ENCODE measurements at places on chromosomes 11 and 22.

DNA sequence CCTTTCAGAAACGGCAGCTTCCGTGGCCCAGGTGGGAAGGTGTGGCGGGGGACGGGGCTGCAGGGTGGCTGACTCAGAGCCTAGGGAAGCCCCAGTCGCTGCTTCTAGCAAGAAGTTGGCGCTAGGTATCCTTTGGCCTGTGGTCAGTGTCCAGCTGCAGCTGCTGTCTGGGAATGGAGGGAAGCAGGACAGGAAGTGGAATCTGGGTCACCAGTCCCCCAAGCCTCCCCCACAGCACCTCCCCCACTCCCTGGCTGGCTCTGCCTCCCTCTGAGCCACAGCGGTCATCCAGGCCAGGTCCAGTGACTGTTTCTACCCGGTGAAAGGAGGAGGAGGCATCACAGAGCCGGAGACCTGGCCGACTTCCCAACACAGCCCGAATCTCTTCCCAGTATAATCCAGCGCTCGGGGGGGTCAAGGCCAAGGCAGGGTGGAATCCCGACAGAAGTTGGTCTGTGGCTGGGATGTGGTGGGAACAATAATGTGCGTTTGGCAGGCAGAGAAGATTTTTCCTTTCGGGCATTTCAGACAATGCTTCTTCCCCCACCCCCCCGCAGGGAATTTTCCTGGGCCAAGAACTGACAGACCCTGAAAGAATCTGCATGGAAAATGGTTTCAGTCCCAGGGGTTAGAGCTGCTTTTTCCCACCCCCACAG lies 45.1 kb downstream of the C11orf96 start:
- no peak for DNase-seq

DNA sequence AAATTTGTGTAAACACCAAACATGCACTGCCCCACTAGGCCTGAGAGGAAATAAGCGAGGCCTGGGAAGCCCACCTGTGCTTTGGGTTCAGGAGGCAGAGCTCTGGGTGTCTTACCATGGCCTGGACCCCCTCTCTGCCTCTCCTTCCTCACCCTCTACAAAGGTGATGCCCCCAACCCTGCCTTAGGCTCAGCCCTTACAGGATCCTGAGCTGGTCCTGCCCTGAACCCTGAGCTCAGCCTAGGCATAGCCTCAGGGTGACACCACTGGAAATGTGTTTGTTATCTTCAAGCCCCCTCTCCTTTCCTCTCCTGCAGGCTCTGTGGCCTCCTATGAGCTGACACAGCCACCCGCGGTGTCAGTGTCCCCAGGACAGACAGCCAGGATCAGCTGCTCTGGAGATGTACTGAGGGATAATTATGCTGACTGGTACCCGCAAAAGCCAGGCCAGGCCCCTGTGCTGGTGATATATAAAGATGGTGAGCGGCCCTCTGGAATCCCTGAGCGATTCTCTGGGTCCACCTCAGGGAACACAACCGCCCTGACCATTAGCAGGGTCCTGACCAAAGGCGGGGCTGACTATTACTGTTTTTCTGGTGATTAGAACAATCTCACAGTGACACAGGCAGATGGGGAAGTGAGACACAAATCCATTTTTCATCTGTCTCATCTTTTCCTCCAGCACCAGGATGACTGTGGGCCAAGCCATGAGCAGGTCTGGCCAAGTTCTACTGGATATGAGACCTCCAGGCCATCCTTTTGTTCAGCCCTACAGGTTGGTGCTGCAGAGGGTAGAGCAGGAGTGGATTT lies 117.8 kb downstream of the GGTLC2 start:
- DNase-seq = peak; percentile 5

GRCh38 chr11:123060277-123061000 lies 1.5 kb downstream of the HSPA8 start:
- peak; percentile 50 for DNase-seq

DNA sequence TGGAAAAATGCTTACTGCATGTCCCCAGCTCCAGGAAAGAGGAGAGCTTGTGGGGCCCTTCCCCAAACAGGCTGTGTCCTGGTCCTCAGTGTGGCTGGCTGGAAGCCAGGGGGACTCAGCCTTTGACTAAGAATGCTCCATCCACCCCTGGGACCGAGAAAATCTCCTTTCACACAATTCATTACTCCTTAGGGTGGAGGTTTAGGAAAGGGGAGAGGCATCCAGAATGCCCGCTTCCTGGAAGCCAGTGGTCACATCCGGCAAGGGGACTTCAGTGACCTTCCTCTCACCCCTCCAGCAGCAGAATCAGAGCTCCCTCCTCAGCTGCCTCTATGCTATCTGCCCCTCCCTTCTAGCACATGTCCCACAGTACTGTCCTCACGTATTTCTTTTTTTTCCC lies 21.9 kb downstream of the ATG16L2 start:
- DNase-seq = no peak

- no peak for DNase-seq
Measured at GRCh38 chr11:85086504-85087284, 540.5 kb downstream of the DLG2 start.

DNA sequence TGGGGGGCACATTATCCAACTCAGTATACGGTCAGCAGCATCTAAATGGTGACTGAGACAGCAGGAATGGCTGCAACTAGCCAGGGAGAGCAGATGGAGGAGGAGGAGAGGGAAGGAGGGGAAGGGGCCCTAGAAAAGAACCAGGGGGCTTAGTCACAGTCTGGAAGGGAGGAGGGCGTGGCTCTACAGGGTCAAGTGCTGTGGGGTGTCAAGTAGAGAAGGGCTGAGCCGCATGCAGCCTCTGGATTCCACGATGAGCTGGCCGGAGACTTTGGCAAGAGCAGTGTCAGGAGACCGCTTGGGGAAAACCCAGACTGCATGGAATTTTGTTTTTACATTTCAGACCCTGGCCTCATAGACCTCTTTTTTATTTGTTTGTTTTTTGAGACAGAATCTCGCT lies 25.8 kb upstream of the PPFIA1 start:
- DNase-seq = no peak

GRCh38 chr11:88013508-88014065 lies 161.7 kb downstream of the RAB38 start:
- DNase-seq = no peak

DNA sequence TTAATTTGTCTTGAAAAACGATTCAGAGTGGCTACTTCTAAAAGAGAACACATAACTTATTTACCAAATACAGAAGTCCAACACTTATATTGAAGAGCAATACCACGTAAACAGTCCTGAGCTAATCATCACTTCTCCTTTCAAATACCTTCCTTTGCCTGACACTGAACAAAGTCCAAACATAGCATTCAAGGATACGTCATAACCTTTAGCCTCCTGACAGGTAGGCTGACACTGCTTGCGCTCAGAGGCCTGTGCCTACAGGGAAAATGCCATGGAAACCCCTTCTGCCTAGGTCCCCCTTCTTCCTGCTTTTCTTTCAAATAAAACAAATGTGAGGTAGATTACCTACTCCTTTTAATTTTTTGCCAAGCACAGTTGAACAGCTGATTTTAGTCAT lies 510.0 kb downstream of the INSC start:
- DNase-seq = no peak

DNA sequence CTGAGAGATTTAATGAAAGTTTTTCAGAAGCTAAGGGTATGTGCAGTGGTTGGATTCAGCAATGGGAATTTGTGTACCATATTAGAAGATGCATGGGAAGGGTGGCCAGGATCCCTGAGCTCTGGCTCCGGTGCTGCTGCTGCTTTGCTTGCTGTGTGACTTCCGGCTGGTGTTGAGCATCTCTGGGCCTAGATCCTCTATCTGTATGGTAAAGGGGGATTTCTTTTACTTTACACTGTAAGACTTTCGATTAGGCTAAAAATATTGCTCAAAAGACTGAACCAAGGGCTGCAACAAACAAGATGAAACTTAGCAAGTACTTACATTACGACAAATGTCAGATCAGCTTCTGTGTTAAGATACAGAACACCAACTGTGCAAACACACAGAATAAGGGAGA lies 39.1 kb downstream of the XRRA1 start:
- no peak for DNase-seq

- no peak for DNase-seq
Measured at GRCh38 chr11:1389932-1390568, at the start of gene BRSK2. BRSK2 (plus strand) TSS chr11:1389934; CDS start chr11:1390285, 351 bp downstream.

DNA sequence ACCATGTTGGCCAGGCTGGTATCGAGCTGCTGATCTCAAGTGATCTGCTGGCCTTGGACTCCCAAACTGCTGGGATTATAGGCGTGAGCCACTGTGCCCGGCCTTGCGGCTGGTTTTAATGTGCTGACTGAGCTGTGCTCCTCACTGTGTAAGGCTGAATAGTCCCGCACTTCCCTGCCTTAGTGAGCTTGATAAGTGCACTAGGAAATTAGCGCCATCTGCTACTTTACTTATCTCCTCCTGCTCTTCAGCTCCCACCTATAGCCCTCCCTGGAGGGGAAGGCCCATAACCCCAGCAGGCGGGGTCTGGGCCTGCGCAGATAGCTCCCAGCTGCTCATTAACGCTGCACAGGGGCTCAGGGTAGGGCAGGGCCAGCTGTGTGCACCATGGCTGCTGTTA lies 49.4 kb downstream of the CLMP start:
- no peak for DNase-seq

DNA sequence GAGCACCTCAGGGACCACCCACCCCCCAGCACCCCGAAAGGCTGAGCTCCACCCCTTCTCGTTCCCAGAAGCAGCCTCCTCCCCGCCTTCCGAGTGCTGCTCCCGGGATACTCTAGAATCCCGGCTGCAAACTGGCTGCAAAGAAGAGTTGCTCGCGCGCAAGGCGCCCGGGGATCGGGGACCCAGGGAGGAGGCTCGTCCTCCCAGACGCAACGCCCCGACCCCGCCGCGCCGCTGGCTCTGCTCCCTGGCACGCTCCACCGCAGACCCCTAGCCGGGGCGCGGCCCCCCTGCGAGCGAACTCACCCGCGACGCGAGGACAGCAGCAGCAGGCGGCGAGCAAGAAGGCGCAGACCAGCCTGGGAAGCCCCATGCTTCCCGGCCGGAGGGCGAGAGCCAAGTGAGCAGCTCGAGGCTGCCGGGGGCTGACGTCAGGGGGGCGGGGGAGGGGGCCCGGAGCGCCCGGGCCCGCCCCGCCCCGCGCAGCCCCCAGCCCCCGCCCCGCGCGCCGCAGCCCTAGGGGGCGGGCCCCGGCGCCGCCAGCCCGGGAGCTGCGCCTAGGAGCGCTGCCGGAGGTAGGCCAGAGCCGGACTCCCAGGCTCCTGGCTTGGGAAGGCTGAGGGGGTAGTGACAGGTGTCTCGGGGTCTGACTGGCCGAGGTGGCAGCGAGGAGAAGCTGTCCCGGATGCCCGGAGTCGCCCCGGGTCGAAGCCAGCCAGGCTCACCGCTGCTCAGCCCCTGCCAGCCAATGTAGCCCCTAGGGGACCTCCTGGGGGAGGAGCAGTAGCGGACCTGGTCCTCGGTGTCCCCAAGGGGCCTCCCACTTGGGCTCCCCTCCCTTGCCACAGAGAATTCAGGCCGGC lies at the start of gene MCAM:
TSS of gene MCAM (minus strand) at position 402 of the 863 bp plus-strand sequence. CDS start at position 373, 29 bp downstream.
- DNase-seq = no peak
